ENCODE measurements at places on chromosomes 4 and X.

- no peak for DNase-seq
These were observed 68.7 kb downstream of the MGST2 start for GRCh38 chr4:139734201-139734874.

DNA sequence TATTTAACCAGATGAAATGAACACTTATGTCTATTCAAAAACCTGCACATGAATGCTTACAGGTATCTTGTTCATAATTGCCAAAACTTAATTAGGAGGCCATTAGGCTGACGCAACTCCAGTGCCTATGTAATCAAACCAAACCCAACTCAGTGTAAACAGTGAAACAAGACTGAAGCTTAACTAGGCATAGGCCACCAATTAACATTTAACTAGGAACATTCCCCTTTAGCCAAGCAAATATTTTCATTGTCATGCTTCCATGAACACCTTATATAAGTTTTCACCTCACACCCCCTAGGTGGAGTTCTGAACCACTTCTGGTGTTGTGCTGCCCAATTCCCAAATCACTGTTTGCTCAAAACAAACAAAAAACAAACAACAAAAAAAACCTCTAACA, 686.0 kb downstream of the STPG2 start:
- no peak for DNase-seq

DNA sequence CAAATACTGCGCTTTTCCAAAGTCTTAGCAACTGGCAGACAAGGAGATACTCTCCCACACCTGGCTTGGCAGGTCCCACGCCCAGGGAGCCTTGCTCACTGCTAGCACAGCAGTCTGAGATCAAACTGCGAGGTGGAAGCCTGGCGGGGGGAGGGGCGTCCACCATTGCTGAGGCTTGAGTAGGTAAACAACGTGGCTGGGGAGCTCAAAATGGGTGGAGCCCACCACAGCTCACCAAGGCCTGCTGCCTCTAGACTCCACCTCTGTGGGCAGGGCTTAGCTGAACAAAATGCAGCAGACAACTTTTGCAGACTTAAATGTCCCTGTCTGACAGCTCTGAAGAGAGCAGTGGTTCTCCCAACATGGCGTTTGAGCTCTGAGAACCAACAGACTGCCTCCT, 23.0 kb upstream of the NFKB1 start:
- DNase-seq = no peak

- DNase-seq = no peak
These were observed 3.7 kb upstream of the GPR82 start for GRCh38 chrX:41720125-41720779.

DNA sequence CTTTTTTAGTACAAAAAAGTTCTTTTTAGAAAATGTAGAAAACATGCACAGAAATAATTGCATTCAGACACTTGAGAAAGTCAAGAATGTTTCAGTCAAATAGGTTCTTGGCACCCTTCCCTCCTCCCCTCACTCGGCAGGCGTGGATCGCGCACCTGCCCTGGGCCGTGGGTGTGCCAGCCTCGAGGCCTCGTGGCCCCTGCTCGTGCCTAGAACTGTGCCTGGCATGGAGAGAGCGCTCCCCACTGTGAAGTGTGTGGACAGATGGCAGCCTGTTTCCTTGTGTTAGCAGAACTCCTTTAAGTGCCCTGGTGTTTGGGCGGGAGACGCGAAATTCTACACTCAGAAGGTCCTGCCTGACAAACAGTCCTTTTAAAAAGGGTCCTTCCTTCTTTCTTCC, 14.7 kb downstream of the RGS12 start:
- no peak for DNase-seq

DNA sequence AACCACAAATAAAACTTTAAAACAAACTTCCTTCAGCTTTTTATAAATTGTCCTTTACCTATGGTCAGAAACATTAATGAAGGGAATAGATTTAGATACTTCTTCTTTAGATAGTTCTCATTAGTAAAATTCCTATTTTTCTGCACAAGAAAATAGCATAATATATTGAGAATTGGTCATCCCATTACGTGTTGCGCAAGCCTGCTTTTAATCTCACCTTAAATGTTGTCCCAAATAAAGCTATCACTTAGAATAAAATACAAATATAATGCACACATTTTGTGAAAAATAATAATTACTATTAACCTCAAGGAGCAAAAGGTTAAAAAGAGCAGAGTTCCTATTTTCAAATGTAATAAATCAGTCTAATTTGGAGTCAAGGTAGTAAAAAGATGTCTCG, 95.2 kb upstream of the TTC29 start:
- DNase-seq = no peak

DNA sequence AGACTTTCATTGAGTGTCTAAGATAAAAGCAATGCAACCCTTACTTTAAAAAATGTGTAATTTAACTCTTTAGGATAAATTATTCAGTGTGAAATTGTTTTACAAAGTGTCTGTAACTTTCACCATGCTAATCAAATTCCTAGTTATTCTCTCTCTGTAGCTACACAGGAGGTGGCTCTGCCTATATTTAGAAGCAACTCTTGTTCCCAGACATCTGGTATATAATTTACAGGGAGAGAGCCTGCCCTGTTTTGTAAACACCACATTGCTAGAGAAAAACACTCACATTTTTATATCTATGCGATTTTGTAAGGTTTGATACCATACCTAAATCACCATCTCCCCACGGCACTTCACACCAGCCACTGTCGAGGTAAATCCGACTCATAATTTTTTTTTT, 35.5 kb upstream of the SPATA4 start:
- no peak for DNase-seq

GRCh38 chr4:84493092-84493850, 5.8 kb downstream of the NKX6-1 start:
- no peak for DNase-seq

DNA sequence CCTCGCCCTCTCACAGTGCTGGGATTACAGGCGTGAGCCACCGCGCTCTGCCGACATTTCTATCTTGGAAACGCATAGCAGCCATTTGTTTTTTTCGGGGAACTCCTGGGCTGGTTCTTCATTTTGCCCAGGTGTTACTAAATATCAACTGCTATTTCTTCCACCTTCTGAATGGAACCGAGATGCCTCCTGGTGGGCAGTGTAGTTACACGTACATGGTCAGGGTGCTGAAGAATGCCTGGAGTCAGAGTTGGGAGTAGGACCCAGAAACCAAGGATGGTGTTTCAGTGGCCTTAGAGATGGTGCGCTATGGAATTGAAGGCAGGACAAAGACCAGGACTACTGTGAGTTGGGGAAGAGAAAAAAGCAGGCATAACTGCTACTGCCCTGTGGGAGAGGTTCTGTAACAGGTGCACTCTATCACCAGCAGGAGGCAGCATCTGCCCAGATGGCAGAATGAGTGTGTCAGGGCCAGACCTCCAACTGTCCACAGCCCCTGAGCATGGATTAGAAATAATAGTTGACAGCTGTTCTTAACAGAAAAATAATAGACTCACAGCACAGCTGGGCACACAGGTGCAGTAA, 81.7 kb downstream of the ZC4H2 start:
- DNase-seq = no peak

DNA sequence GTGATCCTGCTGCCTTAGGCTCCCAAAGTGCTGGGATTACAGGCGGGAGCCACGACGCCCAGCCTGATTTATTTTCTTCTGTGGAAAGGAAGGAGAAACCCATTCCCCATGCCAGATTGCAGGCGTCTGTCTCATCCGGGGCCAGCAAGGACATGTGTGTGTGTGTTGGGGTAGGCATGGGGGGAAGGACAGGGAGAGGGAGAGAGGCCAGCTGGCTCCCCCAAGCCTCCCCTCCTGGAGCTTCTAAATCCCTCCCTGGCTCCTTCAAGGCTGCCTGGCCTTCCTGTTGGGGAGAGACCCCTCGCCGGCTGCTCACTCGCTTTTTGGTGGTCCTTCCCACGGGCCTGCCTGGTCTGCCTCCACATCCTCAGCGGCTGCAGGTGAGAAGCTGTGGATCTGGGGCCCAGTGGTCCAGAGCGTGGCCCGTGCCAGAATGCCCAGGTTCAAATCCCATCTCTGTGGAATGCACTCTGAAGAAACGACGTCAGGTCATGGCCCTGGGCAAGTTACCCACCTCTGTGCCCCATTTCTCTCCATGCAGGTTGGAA, 1.3 kb upstream of the PLXNB3 start:
- DNase-seq = no peak

DNA sequence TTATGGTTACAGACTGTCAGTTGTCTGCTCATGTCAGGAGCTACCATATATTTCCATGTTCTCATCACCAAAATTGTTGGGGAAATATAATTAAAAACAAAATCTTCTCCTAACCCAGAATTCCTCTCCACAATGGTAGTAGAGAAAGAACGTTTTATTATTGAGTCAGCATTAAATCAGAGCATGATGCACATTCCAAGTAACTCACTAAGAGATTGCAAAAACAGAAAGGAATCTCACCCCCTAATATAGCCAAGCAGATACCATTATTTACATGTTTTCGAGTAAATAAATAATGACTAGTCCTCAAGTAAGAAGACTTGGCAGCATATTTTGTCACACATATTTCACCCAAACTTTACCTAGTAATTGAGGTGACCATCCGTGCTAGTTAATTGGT, 36.2 kb upstream of the ARHGEF6 start:
- no peak for DNase-seq

GRCh38 chrX:41923978-41924683, 777 bp upstream of the CASK start:
- DNase-seq = no peak

DNA sequence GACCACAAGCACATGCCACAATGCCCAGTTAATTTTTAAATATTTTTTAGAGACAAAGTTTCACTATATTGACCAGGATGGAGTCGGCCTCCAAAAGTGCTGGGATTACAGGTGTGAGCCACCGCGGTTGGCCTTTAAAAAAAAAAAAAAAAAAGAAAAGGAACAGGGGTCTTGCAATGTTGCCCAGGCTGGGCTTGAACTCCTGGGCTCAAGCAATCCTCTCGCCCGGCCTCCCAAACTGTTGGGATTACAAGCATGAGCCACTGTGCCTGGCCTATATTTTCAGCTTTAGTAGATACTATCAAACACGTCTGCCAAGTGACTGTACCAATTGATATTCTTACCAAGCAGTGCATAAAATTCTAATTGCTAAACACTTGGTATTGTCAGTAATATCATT, 8.8 kb downstream of the UGDH start:
- DNase-seq = no peak

GRCh38 chr4:160423879-160424451, 1321.1 kb downstream of the RAPGEF2 start:
- no peak for DNase-seq

- DNase-seq = no peak
These were observed 3.8 kb upstream of the FBXW7 start for GRCh38 chr4:152539556-152540292.

- DNase-seq = no peak
These were observed 8.5 kb upstream of the ANTXR2 start for GRCh38 chr4:80081566-80081965.
